ENCODE measurements at places on chromosomes 16 and 17.

GRCh38 chr16:87951552-87952538 lies 611 bp downstream of the BANP start:
- DNase-seq = no peak

- no peak for DNase-seq
These were observed 37.7 kb downstream of the GINS2 start for GRCh38 chr16:85650844-85651628.

DNA sequence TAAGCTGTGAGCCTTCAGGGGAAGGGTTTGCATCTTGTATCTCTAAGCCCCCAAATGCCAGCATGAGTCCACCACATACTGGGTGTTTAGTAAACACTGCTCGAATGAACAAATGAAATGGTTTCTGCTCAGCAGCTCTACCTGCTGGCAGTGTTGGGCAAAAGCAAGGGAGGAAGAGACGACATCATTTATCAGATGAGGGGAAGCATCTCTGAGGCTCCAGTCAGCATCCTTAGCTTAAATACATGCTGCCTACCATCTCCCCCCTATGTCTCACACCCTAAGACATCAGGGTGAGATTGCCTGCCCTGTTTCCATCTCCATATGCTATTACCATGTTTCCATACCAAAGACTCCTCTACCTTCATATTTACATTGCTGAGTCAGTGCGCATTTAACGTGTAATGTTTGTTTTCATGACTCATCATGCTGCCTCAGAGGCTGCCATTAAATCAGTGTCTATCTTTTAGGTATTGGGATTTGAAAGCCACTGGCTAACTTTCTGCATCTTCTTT lies 379.8 kb downstream of the UTP18 start:
- DNase-seq = no peak

- no peak for DNase-seq
These were observed 916 bp downstream of the PAGR1 start for GRCh38 chr16:29816694-29817441.

- DNase-seq = no peak
These were observed 117.9 kb downstream of the SEC14L1 start for GRCh38 chr17:77258638-77259037.

DNA sequence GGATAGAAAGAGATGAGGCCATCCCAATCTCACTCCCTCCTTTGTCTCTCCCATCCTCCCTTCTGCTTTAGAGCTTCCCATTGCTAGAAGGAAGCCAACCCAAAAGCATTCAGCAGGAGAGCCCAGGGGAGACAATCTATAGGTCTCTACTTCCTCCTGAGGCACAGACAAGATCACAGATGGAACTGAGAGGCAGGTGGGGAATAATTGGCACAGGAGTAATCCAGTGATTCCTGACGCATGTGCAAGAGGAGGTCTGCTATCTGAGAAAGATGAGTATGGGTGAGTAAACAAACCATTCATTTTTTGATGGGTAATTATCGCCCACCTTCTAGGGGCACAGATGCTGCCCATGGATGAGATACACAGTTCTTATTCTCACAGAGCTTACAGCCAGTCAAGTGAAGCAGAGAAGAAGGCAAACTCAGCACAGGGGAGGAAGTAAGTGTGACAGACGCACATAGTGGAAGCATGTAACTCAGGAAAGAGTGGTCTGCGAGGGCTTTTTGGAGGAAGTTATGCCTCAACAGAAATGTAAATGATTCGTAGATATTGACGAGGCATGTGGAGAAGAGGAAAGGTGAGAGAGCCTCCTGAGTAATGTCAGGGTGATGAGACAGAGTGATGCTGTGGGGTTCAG lies 88.9 kb upstream of the HLF start:
- DNase-seq = no peak

DNA sequence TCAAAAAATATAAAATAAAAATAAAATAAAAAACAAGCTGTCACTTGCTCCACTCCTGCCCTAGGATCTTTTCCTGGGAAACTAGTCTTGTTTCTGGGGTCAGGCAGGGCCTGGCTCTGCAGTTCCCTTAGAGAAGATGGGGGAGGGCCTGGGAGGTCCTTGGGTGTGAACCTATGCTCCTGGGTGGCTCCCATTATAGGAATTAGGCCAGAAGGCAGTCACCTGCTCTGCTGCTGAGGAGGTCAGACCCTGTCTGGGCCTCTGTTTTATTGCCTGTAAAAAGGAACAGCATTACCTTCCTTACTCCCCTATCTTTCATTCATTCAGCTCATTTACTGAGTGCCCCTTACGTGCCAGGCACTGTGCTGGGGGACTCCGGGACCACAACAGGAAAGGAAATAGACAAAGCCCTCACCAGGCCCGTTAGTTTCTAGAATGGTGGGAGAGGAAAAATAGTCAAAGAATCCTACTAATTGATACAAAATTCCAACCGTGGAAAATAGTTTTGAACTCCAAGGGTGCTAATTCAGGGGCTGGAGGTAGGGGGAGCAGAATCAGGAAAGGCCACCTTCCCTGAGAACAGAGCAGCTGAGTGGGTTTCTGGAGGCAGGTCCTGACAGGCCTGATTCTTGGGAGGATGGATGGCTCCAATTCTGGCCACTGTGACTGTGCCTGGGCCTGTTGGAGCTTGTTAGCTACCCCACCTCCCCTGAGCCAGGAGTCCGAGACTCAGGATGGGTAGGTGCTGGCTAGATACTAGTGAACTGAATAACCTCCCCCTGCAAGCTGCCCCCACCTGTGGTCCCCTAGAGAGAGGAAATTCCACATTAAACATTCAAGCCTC lies 1.3 kb upstream of the SLC46A1 start:
- DNase-seq = no peak

GRCh38 chr17:78933025-78933958 lies 8.1 kb upstream of the TIMP2 start:
- DNase-seq = peak; percentile 62

DNA sequence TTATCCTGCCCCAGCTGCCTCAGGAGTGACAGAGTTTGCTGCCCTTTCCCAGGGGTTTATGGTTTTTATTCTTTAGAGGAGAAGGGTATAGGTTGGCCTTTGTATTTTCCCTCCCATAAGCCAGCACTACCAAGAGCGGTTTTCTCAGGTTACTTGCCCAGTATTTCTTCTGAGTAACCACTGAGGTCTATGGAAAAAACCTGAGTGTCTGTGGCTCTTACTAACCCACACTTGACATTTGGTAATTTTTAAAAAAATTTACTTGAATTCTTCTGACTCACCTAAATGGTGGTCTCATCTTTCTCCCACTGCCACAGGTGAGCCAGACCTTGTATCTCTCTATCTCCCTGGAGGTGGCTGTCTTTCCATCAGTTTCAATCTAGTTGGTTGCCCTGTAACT lies 6.0 kb downstream of the SLC7A6 start:
- no peak for DNase-seq

- no peak for DNase-seq
These were observed 199.1 kb upstream of the C17orf78 start for GRCh38 chr17:37176723-37177122.

GRCh38 chr16:1614456-1615102 lies 2.4 kb downstream of the CRAMP1 start:
- no peak for DNase-seq

GRCh38 chr17:74520790-74521480 lies 10.3 kb downstream of the CD300LB start:
- no peak for DNase-seq

GRCh38 chr17:13415871-13416416 lies 185.8 kb downstream of the HS3ST3A1 start:
- DNase-seq = no peak

GRCh38 chr16:16093628-16094332 lies 129.5 kb downstream of the ABCC6 start:
- DNase-seq = no peak

DNA sequence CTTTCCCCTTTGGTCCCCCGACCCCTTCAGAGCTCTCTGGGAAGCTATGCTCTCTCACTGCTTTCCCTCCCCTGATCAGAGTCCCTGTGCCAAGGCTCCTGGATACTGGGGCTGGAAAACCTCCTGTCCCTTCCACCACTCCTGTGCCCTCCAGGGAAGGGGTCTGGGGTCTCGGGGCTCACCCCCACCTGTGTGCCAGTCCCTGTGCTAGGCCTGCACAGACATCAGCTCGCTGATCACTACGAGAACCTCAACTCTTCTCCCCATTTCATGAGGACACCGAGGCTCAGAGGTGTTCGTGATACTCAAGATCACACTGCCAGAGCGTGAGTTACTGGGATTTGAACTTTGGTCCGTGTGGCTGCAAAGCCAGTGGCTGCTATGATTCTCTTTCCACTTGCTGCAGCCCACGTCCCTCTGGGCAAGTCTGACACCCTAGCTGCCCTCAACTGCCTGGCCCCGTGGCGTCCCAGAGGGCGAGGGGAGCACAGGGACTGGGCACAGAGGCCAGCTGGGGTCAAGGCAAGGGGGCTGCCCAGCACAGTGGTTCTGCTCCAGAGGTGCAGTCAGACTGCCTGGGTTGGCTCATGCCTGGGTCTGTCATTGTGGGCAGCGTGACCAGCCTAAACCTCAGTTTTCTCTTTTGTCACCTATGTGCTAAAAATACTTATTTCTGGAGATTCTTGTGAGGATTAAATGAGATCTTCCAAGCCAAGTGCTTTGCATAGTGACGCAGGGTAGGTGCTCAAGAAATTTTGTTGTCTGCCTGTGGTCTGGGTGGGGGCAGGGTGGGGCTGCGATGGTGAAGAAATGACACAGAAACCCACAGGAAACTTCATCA lies 43.8 kb upstream of the TOB1 start:
- no peak for DNase-seq

GRCh38 chr16:70476272-70477020 lies 22.1 kb downstream of the FCSK start:
- peak; percentile 47 for DNase-seq

DNA sequence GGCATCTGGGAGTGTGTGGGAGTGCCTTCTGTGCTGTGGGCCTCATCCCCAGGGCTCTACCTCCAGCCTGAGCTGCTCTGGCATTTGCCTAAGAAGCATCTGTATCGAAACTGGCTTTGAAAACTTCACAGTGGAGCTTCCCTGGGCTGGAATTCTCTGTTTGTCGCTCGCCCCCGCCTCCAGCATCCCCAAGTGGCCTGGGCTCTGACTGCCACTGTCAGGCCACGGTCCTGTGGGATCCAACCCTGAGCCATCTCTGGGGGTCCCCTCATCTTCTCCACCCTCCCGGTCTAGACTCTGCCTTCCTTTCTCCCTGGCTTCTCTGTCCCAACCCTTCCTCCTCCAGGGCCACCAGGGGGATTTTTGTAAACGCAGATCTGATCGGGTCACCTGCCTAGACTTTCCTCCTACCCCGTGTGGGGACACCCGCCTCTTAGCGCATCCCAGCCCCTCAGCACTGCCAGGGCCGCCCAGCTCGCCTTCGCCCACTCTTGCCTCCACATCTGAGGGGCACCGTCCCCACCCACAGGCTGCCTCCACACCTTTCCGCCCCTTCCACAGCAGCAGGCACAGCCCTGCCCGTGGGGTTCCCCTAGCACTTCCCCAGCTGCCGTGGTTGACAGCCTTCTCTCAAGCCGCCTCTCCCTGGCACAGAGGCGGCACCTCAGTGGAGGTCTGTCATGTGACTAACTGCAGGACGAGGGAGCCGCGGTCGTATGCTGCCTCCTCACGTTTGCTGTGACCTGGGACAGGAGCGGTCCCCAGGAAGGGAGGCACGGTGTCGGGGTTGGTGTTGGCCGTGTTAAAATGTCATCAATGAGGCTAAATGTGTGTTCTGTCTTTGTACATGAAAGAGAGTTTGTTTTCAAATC lies 12.0 kb downstream of the TBC1D24 start:
- no peak for DNase-seq

DNA sequence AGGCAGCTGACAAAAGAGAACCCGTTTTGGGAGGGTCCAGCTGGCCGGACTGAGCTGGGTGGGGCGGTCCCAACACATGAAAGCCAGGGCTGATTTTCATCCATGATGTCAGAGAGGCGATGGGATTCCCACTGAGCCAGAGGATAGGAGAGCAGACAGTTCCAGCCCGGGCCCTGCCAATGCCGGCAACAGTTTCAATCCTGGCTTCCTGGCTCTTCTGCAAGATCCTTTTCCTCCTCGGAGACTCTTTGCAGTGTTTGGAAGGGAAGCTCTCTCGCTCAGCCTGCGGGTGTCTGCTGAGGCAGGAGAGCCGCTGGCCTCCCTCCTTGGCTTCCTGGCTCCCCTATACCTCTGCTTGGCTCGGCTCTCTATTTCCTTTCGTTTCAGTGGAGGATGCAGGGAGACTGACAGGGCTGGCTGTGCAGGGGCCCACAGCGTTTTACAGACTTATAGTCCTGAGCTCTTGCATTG lies 145.5 kb upstream of the SOX9 start:
- DNase-seq = no peak

GRCh38 chr16:58348986-58349385 lies 43.3 kb upstream of the GINS3 start:
- DNase-seq = no peak

DNA sequence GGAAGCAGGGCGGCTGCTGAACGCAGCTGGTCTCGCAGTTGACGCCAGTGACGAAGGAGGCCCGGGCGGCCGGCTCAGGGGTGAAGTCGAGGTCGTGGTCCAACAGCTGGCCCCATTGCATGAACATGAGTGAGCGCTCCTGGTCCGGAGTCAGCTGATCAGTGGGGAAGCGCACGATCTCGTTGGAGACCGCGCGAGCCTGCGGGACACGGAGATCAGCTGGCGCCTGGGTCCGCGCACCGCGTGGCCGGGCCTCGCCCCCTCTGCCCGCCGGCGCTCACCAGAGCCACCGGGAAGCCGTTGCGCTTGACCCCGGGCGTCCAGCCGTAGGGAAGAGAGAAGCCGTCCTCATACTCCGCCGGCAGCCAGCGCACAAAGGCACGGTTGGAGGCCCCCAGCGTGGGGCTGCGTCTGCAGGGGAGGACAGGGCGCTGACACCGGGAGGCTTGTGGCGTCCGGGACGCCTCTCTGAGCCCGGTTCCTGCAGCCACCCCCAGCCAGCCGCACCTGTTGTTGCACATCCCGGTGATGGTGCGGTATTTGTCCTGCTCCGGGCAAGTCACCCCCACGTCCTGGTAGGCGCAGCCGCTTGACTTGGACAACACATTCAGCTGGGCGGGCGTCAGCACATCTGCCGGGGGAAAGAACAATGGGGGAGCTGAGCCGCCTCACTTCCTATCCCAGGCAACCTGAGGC lies 1.6 kb downstream of the MPO start:
- DNase-seq = no peak

DNA sequence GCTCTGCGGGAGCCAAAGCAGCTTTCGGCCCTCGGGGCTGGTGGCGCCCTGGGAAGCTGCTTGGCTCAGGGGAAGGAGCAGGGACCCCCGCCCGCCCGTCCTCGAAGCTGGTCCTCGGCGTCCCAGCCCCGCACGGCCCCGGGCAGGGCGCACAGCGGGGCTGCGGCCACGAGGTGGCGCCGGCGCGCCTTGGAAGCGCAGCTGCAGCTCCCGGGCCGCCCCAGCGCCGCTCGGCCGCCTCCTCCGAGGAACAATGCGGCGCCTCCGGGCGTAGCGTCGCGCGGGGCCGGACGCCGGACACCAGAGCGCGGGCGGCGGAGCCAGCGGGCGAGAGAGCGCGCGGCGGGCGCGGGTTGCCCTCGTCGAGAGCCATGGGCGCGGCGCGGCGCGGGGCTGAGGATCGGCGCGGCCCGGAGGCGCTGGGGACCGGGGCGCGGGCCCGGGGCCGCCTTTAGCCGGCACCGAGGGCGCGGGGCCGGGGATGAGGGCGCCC lies at the start of gene MGAT5B:
Gene MGAT5B, plus strand, starts transcription at position 229 of the 493 bp plus-strand sequence. CDS start 626 bp downstream, outside the sequence.
- DNase-seq = no peak

- no peak for DNase-seq
These were observed 47.7 kb upstream of the CLEC18B start for GRCh38 chr16:74468807-74469525.

Measured in fibroblast of skin of left biceps (primary cell).